IMR-90 (cell line): ENCODE measurements at places on chromosomes 11 and 22. TPM values are rescaled to one million over a fixed set of nuclear protein-coding genes. Genes with fewer than 3 reads are reported as not detected.
A peak's percentile ranks its signal among the peaks of the same experiment; 100 is the strongest.

Gene OR2D3
- not detected in 2 replicates for total RNA-seq

Gene USH1C
- not detected in 2 replicates for total RNA-seq

- H3K4me1 ChIP-seq, result no peaks in the 10 kb centered on the region
- peaks cover 50% of the 10 kb centered on the region for H3K36me3 ChIP-seq
- H3K4me3 ChIP-seq, result no peak overlapping the region
- H3K27me3 ChIP-seq, result no peaks in the 10 kb centered on the region
Measured at GRCh38 chr11:45945397-45945999, 23.0 kb downstream of the LARGE2 start.

DNA sequence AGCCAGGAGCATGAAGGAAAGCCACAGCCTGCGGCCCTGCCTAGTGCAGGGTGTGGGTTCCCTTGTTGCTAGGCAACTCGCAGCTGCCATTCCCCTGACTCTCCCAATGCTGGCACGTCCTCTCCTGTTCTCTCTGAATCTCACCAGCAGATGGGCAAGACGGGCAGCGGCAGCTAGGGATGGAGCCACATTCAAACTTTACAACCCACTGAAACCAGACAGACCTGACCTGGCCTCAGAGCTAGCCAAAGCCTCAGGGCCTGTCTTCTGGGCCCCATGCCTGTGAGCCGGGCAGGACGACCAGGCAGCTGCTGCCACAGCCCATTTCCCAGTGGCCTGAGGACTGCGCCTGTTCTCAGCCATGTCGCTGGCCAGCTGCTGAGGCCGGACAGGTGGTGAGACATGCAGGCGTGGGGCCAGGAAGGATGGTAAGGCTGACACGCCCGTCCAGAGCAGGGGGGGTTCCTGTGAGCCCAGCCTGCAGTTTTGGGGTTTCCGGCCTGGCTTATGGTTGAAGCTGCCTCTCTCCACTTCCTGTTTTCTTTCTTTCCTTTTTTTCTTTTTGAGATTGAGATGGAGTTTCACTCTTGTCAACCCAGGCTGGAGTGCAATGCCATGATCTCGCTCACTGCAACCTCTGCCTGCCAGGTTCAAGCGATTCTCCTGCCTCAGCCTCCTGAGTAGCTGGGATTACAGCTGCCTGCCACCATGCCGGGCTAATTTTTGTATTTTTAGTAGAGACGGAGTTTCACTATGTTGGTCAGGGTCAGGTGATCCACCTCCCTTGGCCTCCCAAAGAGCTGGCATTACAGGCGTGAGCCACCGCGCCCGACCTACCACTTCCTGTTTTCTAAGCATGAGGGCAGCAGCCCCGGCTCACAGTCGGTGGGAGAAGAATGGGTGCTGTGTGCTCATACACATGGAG, 4.1 kb downstream of the SUN2 start:
- H3K27ac ChIP-seq, result no peak overlapping the region
- H3K4me1 ChIP-seq, result peaks cover 11% of the 10 kb centered on the region
- no peak overlapping the region for H3K4me3 ChIP-seq

DNA sequence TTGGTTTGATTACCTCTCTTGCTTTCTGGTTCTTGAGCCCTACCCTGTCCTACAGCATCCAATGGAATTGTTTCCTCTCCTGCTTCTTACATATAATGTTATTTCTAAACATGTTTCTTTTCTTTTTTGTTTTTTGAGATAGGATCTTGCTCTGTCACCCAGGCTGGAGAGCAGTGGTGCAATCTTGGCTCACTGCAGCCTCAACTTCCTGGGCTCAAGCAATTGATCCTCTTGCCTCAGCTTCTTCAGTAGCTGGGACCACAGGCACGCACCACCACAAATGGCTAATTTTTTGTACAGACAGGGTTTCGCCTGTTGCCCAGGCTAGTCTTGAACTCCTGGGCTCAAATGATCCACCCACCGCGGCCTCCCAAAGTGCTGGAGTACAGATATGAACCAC, 105.9 kb downstream of the SGSM3 start:
- peaks cover 6% of the 10 kb centered on the region for H3K4me1 ChIP-seq
- H3K27me3 ChIP-seq, result no peaks in the 10 kb centered on the region
- no peak overlapping the region; the same call in 1 of the 2 replicates for H3K27ac ChIP-seq
- H3K36me3 ChIP-seq, result no peaks in the 10 kb centered on the region; the same call in 1 of the 2 replicates
- DNase-seq, result no peak

DNA sequence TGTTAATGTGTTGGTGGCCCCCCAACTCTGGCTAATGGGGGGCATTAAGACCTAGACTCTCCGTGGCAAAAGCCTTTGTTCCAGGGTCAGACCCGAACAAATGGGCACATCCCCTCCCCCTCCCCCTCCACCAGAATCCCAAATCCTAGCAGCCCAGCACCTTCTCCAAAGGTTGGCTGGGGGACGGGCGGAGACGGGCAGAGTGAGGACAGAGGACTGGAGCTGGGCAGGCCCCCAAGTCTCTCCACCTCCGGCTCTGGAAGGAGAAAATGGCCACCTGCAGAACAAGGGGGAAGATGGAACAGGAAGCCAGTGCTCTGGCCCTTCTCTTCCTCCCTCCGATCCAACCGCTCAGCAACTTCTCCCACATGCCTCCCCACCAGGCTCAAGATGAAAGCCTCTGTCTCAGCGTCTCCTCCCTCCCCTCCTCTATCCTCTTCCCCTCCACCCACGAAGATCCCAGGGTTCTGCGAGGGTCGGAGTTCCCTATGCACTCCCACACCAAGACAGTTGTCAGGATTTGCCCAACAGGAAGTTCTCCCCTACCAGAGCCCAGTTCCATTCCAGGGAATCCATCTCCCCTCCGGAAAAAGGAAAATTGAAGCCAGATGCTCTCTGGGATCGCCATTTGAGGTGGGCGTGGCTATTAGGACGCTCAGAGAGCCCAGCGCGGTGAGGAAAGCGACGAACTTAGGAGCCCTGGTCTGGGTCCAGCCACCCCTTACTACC, 20.1 kb downstream of the ADA2 start:
- peaks cover 5% of the 10 kb centered on the region; the same call in 1 of the 2 replicates for H3K27me3 ChIP-seq
- no peaks in the 10 kb centered on the region for H3K4me1 ChIP-seq
- no peak overlapping the region for H3K4me3 ChIP-seq
- DNase-seq, result peak; percentile 16

DNA sequence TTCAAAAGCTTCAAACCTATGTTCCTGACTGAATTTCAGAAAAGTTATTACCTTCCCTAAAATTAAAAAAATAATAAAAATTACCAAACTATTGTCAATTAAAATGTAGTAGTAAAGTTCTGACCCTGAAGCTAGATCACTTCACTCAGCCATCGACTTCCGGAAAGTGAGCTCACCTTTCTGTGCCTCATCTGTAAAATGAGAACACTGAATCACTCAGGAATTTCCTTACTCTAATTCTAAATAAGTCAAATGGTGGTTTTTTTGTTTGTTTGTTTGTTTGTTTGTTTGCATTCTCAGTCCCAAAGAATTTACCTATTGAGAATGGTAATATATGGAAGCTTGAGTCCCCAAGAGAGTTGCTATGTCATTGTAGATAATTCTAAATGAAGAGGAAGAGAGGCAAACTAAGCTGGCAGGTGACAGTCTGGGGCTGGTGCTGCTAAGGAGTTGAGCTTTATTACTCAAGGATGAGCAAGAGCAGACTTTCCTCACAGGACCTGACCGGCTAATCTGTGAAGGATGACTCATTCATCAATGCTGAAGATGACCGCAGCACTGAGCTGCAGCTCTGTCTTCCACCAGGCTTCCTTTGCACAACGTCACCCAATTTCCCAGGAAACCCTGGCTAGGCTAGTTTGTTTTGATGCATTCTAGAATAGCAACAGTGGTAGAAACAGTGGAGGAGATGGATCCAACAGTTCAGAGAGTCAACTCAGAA, 248.8 kb downstream of the RAB38 start:
- H3K4me3 ChIP-seq, result no peak overlapping the region
- H3K27ac ChIP-seq, result no peak overlapping the region
- H3K27me3 ChIP-seq, result no peaks in the 10 kb centered on the region; the same call in 1 of the 2 replicates
